ENCODE measurements at places on chromosomes 1 and 21. TPM values are rescaled to one million over a fixed set of nuclear protein-coding genes. Genes with fewer than 3 reads are reported as not detected.

GRCh38 chr1:77631751-77632150 lies 50.7 kb downstream of the ZZZ3 start:
- no peak for DNase-seq

Gene GPA33
- total RNA-seq, result not detected

DNA sequence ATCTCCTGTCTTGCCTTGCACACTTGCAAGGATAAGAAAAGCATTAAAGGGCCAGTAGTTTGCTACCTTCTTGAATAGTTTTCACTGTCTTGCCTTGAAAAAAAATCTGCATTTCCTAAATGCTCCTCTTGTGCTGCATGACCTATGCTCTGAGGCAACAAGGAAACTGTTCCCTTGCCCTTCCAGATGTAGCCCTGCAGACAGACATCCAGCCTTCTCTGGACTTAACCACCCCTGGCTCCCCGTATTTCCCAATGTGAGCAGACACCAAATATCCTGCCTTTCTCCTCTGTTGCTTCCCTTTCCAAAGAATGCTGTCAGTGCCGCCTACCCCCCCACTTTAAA lies 177.6 kb downstream of the GABPA start:
- no peak for DNase-seq

Gene DNAH14
- 1.7 TPM for total RNA-seq

GRCh38 chr1:35379317-35380000 lies 111.0 kb downstream of the ZMYM4 start:
- DNase-seq, result peak; percentile 60

Gene SPATC1L
- total RNA-seq, result not detected
